ENCODE measurements at places on chromosomes 1 and 21.
A peak's percentile ranks its signal among the peaks of the same experiment; 100 is the strongest.

DNA sequence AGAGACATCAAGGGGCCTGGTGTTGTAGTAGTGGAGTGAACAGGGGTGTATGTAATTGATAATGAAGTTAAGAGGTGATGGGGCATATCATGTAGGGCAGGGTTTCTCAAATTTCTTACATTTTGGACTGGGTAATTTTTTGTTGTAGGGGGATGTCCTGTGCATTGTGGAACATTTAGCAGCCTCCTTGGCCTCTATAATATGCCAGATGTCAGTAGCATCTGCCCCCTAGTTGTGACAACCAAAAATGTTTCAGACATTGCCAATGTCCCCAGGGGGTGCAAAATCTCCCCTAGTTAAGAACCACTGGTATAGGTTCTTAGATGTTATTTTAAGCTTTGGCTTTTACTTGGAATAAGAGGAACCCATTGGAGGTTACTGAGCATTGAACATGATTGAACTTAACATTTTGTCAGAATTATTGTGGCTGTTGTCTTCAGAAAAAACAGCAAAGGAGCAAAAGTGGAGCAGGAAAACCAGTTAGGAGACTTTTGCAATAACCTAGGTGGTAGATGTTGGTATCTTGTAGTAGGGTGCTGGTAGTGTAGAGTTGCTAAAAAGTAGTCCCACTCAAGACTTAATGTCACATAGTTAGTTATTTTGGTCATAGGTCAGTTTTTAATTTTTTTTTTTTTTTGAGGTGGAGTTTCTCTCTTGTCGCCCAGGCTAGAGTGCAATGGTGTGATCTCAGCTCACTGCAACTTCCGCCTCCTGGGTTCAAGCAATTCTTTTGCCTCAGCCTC is 6.2 kb downstream of the ZNF326 start:
- DNase-seq, result no peak

- peak; percentile 3 for DNase-seq
Observed at GRCh38 chr1:172533513-172534151, 682 bp downstream of the SUCO start.

- no peak for DNase-seq
Observed at GRCh38 chr21:14046401-14046800, 164.4 kb downstream of the LIPI start.

DNA sequence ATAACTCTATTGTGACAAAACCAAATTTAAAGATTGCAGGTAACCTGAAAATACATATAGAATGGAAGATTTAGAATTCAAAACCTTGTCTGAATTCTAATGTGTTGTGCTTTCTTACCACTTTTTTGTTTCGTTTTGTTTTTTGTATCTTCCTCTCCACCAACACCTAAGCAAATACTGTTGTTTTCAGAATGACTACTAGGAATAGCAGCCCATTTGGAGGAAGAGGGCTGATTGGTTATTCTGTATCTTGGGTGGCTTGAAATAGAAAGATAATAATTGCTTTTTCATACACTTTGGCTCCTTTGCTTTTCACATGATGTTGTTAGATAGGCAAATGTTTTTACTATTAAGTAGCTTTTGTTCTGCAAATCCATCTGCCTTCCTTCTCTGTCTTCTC is 61.0 kb upstream of the LRRC7 start:
- DNase-seq, result no peak

- DNase-seq, result no peak
Observed at GRCh38 chr1:209107535-209107934, 476.0 kb upstream of the CAMK1G start.
